ENCODE measurements at places on chromosomes 1 and 21.

DNA sequence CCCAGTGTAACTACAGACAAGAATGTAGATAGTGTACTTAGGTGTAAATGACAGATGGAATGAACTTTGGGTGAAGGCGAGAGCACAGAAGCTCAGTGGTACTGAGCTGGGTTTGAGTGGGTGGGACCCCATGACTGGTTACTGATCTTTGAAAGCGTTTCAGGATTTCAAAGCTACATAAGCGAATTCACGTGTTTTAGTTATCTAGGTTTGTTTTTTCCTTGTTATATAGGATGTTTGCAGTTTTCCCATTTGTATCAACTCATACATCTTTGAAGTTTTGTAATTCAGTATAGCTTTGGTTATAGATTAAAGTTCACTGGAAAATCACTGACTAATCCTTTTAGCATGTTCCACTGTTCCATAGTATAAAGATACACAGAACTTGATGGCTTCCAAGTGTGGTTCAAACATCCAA, 182.5 kb downstream of the NFIA start:
- no peak for DNase-seq

- no peak for DNase-seq
Observed at GRCh38 chr1:77139389-77139788, 79.8 kb downstream of the PIGK start.

- DNase-seq = no peak
Observed at GRCh38 chr1:211811848-211812247, 18.7 kb downstream of the LPGAT1 start.

DNA sequence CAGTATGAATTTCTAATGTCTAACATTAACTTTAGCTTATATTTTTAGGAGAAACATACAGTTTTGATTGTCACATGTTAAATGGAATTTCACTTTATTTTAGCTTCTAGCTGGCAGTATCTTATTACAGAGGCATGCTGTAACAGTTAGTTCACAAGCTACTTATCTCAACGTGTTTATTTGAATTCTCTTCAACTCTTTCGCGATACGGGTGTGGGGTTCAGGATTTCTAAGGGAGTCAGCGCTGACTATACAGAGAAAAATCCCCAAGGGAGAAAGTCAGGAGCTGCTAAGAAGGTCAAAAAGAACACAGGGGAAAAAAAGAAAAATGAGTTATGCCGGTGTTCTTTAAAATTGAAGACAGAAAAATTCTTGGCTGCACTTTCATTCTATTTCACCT, 296.2 kb downstream of the VAV3 start:
- DNase-seq = no peak

- DNase-seq = no peak
Observed at GRCh38 chr1:102941366-102941947, 166.9 kb downstream of the COL11A1 start.

DNA sequence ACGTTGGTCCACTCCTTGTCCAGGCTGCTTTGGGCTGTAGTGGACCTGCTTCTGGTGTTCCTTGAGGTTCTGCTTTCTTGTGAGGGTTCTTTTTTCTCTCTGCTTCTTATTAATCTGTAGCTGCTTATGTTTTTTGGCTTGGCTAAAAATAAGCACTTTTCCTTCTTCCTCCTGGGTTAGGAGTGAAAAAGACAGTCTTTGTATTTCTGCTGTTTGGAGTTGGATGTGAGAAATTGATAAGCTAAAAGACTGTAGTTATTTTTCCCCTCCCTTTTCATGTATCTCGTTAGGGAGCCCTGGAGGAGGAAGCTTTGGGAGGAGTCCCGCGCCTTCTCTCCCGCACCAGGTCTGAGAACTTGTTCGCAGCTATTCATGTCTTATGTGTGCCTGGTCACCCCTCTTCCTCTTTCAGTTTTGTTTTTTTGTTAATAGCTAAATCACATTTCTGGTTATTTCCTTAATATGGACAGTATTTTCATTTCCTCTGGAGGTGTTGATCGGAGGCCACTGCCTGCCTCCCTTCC, 79.0 kb downstream of the GALNT2 start:
- no peak for DNase-seq
